ENCODE measurements at places on chromosomes 13 and 19.

- DNase-seq, result no peak
These were observed 87.6 kb upstream of the DOCK9 start for GRCh38 chr13:99065235-99066015.

- no peak for DNase-seq
These were observed 18.3 kb downstream of the TGFB1 start for GRCh38 chr19:41335467-41335866.

GRCh38 chr13:26482451-26483197 lies 74.9 kb upstream of the WASF3 start:
- DNase-seq, result peak; percentile 71

DNA sequence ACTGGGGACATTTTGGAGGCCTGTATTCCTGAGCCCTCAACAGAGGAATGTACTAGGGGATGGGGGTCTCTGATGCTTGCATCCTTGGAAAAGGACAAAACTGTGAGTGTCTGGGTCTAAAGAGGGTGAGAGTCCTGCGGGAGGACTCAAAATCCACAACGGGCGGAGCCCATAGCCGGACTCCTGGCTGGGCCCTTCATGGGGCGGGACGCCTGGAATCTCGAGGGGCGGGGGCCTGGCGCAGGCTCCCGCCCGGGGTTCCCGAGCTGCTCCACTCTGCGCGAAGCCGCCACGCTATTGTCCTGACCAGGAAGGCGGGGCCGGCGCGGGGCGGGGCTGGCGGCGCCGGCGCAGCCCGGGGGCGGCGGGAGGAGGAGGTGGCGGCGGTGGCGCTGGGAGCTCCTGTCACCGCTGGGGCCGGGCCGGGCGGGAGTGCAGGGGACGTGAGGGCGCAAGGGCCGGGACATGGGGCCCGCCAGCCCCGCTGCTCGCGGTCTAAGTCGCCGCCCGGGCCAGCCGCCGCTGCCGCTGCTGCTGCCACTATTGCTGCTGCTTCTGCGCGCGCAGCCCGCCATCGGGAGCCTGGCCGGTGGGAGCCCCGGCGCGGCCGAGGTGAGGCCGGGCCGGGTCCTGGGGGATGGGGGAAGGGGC lies at the start of gene APLP1:
Gene APLP1 (plus strand): TSS at position 403 of the 651 bp plus-strand sequence. CDS start 63 bp downstream, at position 466.
- peak; percentile 66 for DNase-seq

DNA sequence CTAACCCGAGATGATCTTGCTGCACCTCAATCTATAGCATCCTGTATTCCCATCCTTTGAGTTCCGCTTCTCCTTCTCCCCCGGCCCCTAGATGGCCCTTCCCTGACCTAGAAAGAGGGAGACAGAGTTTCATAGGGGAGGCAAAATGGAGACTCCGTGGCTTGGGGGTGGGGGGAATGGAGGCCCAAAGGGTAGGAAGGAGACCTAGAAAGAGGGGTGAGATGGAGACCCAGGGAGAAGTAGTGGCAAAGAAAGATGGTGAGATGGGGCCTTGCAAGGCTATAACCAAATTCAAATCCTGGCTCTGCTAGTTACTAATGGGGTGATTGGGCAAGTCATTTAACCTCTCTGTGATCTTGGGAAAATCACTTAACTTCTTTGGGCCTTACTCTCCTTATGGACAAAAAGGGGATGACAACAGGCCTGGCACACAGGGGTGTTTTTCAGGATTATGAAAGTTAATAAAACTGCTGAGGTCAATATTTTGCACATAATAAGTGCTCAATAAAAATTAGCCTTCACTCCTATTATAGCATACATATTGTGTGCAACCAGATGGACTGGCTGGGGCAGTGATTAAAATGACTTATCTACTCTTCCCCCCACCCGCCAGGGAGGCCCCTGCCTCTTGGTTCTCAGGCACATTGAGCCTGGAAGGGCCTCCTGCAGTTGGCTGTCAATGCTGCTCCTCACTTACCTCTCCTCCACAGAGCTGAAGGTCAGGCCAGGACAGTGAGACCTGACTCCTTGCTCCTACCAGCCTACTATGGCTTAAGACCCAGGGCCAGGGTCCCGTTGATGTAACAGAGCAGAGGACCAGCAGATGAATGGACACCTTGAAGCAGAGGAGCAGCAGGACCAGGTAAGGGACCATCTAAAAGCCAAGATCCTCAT lies 633 bp downstream of the SPHK2 start:
- no peak for DNase-seq

GRCh38 chr19:19213426-19214158 lies 1.8 kb downstream of the NCAN start:
- no peak for DNase-seq

DNA sequence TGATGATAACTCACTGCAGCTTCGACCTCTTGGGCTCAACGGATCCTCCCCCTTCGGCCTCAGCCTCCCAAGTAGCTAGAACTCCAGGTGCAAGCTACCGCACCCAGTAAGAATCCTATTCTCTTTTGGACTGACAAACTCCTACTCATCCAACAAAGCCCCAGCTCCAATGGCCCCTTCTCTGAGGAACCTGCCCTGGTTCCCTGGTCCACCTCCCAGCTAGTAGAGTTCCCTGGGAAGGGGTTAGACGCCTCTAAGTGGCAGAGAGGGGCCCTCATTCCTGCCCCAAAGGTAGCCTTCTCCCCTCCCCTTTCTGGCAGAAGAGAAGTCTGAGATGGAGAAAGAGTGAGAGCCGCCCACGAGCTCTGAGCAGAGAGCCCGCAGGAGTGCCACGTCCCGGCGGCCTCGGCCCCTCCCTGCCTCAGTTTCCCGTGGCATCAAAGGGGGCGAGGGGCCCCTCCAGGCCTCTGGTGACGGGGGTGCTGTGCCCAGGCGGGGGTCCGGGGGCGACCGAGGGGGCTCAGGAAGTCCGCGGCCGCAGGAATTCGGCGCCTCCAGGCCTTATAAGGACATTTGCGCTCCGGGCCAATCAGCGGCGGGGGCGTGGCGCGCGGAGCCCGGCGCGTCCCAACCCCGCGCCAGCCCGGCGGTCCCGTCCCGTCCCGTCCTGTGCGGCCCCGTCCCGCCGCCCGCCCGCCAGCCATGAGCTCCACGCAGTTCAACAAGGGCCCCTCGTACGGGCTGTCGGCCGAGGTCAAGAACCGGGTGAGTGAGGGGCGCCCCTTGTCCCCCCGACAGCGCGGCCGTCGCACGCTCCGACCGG lies at the start of gene CNN2:
Gene CNN2 (plus strand): TSS at position 649 of the 823 bp plus-strand sequence. CDS start 54 bp downstream, at position 703.
- peak; percentile 62 for DNase-seq

- no peak for DNase-seq
These were observed 54.4 kb downstream of the COL4A2 start for GRCh38 chr13:110361365-110361911.

GRCh38 chr19:16330368-16330801 lies 5.8 kb downstream of the KLF2 start:
- no peak for DNase-seq

DNA sequence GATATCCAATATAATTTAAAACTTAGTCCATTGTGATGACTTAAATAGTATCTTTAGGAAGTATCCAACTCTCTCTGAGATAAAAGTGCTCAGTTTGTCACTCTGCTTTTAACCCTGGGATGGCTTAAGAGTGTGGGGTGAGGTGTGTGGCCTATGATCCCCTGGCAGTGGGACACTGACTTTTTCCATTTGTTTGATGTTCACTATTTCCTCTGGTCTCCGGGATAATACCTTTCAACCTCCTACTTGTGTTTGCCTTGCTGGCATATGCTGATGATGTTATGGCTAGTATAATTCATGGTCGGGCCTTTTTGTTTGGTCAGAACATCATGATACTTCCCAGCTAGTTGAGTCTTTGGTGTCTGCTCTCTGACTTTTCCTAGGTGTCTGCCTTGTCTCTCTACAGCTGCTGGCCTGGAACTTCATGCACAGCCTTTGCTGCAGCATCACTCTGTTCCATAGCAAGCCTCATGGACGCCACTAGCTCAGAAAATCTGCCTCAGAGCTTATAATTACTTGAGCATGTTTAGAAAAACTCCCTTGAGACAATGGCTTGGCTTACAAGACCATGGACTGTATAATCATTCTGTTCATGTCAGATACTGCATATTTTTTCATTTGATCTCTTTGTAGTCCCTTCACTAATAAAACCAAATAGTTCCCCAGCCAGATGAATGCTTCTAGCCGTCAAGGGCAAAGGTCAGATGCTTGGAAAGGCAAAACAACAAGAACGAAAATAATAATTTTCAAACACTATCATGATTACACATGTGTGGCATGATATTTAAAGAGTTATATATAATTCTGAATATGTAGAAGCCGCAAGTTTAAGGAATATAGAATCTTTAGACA lies 75.2 kb downstream of the WDFY2 start:
- no peak for DNase-seq

DNA sequence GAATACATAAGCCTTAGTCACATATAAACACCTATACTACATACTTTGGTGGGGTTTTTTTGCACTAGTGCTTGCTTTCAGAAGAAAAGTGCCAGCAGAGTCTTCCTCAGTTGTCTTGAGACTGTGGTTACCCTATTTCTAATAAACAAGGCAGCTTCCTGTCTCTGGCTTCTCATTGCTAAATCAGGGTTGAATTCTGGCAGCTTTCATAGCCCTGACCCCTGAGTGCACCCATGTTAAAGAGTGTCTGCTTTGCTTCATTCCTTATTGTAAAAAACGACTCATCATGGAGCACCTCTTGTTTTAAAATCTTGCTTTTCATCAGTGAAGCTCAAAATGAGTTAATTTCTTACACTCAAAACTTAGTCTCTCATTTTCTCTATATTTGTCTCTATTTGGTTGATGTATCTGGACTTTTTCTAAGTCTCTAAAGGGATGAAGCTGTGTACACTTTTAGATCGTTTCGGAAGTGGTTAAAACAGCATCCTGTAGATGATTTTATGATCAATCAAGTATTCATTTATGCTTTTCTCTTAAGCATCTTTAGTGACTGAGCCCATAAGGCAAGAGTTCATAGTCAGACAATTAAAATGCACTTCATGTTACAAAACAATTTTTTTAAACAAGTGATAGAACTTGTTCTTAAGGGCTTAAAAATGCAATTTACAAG lies 72.1 kb downstream of the KLF12 start:
- no peak for DNase-seq

DNA sequence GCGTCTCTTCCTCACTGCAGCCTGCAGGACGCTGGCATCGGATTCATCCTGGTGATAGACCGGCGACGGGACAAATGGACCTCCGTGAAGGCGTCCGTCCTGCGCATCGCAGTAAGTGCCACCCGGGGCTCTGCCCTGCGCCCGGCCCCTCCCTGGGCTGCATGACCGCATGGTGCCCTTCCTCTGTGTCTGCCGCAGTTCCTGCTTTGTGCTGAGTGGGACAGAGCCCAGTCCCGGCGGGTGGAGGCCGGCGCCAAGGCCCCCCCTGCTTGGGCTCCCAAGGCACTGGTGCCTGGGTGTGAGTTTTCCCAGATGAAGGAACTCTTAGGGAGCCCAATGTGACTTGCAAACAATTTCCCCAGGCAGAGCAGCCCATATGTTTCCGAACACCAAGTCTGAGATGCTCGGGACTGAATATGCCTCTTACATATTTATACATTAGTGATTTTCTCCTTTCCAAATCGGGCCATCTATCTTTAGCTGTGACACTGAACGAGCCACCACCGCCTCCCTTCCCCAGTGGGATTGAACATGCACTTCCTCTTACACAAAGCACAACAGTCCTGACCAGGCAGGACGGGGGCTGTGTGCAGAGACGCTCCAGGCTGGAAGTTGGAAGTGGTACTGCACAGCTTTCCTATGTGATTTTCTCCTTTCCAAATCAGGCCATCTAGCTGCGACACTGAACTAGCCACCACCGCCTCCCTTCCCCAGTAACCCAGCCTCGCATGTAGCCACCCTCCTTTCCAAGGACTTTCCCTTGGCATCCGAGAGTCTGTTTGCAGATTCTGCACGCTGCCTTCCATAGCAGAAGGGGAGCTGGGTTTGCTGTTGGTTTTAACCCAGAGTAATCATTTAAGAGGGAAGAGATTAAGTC lies 60.1 kb upstream of the F7 start:
- DNase-seq, result no peak

DNA sequence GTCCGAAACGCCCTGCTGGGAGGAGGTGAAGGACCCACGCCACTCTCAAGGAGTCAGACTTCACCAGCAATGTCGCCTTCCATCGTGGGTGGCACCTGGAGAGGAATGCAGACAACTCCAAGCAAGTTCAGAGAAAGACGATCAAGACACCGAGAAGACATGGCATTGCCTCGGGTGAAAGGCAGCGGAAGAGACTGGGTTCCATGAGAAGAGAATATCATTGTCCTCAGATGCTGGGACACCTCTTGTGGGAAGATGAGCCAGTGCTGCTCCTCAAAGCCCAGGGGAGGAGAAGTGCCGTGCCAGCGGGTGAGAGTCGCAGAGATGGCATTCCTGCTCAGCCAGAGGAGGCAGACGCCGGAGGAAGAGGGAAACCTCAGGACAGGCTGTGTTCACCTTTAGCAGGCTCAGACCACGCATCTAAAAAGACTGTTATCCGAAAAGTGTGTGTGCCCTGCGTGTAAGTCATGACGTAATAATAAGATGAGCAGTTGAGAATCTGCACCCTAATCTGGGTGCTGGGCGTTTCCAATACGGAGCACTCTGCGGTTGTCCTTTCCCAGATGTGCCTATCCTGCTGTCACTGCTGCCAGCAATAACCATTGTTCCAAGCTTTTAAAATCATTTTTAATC lies 144.6 kb upstream of the SPACA7 start:
- DNase-seq, result no peak

GRCh38 chr13:61777899-61778298 lies 362.2 kb upstream of the PCDH20 start:
- no peak for DNase-seq

DNA sequence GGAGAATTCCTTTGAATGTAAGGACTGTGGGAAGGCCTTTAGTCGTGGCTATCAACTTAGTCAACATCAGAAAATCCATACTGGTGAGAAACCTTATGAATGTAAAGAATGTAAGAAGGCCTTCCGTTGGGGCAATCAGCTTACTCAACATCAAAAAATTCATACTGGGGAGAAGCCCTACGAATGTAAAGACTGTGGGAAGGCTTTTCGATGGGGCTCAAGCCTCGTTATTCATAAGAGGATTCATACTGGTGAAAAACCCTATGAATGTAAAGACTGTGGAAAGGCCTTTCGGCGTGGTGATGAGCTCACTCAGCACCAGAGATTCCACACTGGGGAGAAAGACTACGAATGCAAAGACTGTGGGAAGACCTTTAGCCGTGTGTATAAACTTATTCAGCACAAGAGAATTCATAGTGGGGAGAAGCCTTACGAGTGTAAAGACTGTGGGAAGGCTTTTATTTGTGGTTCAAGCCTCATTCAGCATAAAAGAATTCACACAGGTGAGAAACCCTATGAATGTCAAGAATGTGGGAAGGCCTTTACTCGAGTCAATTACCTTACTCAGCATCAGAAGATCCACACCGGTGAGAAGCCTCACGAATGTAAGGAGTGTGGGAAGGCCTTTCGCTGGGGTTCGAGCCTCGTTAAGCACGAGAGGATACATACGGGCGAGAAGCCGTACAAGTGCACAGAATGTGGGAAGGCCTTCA lies 39.2 kb downstream of the ZNF331 start:
- no peak for DNase-seq

DNA sequence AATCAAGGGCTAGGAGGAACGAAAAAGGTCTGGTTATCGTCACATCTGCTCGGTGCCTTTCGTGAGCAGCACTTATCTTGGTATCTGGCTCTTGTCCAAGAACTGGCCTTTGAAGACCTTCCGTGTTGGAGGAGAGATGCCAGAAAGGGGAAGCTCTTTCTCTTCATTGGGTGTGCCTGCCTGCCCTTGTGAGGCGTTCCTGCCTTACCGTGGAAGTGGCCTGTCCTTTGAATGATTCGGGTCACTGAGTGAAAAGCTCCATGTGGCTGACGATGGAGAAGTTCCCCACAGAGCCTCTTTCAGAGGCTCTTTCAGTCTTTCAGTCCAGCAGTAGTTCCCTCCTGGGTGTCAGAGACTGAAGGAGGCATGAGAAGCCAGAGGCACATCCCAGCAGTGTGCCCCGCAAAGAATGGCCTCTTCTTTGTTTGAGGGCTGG lies 121.5 kb upstream of the SLC10A2 start:
- DNase-seq, result no peak
